ENCODE measurements at places on chromosomes 12 and 14. TPM values are rescaled to one million over a fixed set of nuclear protein-coding genes. Genes with fewer than 3 reads are reported as not detected.

- no peak overlapping the region for H3K27ac ChIP-seq
- no peaks in the 10 kb centered on the region for H3K36me3 ChIP-seq
- H3K4me3 ChIP-seq, result no peak overlapping the region
- no peaks in the 10 kb centered on the region for H3K27me3 ChIP-seq
- no peaks in the 10 kb centered on the region for H3K4me1 ChIP-seq
These were observed 118.7 kb downstream of the BEGAIN start for GRCh38 chr14:100468557-100468956.

DNA sequence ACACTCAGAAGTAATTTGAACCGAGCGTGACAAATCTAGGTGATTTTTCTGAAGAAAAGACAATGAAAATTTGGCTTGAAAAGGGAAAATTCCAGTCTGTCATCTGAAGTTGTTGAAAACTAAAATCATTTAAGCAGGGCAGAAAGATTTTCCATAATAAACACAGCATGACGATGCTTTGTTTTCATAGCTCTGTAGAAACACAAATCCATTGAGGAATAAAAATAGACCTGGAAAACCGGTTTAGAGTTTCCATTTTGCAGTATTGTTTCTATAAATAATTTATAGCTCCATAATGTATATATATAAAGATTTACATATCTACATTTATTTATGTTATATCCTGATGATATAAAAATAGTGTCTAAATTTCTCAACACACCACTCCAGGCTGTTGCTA lies 1918.5 kb upstream of the FLRT2 start:
- no peaks in the 10 kb centered on the region for H3K36me3 ChIP-seq
- H3K4me3 ChIP-seq, result no peak overlapping the region
- no peaks in the 10 kb centered on the region for H3K27me3 ChIP-seq

- DNase-seq, result no peak
- H3K4me1 ChIP-seq, result no peaks in the 10 kb centered on the region
- no peak overlapping the region for H3K4me3 ChIP-seq
- no peaks in the 10 kb centered on the region for H3K27me3 ChIP-seq
These were observed 56.6 kb downstream of the GPATCH2L start for GRCh38 chr14:76208340-76208739.

DNA sequence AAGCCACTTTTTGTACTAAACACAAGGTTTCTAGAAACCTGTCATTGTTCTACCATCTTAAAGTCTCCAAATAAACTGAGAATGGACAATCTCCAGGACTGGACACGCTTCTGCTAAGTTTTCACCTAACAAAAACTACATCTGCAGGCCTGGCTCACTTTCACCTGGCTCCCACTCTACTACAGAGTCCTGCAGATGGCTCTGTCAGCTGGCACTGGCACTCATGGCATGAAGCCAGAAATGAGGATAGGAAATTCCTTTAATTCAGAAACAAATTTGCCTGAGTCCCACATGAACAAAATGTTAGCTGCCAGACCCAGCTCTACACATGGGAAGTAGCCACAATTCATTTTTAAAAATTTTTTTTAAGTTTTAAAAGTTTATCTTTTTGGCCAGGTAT lies 42.1 kb downstream of the STXBP6 start:
- no peak overlapping the region for H3K27ac ChIP-seq
- no peaks in the 10 kb centered on the region for H3K36me3 ChIP-seq
- no peaks in the 10 kb centered on the region for H3K4me1 ChIP-seq
- H3K4me3 ChIP-seq, result no peak overlapping the region
- no peaks in the 10 kb centered on the region for H3K27me3 ChIP-seq
- no peak for DNase-seq

GRCh38 chr14:72178517-72178916 lies 246.3 kb downstream of the RGS6 start:
- H3K4me1 ChIP-seq, result no peaks in the 10 kb centered on the region
- no peak overlapping the region for H3K27ac ChIP-seq
- DNase-seq, result no peak
- no peaks in the 10 kb centered on the region for H3K36me3 ChIP-seq
- no peaks in the 10 kb centered on the region for H3K27me3 ChIP-seq
- no peak overlapping the region for H3K4me3 ChIP-seq

- no peaks in the 10 kb centered on the region for H3K27me3 ChIP-seq
- no peaks in the 10 kb centered on the region for H3K36me3 ChIP-seq
- H3K27ac ChIP-seq, result no peak overlapping the region
- H3K4me1 ChIP-seq, result no peaks in the 10 kb centered on the region
- no peak for DNase-seq
These were observed 7.4 kb upstream of the MYH7 start for GRCh38 chr14:23442721-23443356.

- no peak overlapping the region for H3K4me3 ChIP-seq
- DNase-seq, result no peak
- no peaks in the 10 kb centered on the region for H3K4me1 ChIP-seq
- H3K27ac ChIP-seq, result no peak overlapping the region
- H3K36me3 ChIP-seq, result no peaks in the 10 kb centered on the region
These were observed 15.1 kb downstream of the NAV3 start for GRCh38 chr12:77845831-77846230.

DNA sequence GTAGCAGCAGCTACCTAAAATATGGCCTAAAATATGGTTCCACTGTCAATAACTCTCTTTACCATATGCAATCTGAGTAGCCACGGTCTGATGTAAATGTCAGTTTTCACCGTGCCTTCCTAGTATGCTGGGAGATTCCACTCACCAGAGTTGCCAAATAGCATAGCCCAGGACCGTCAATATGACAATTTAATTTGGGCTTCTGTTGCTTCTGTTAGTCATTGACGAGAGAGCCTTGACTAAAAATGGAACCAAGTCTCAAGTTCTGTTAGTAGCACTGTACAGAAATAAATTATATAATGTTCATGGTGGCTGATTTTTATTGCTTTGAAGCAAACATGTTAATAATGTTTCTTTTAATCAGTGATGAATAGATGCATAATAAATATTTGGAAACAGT lies 348.4 kb downstream of the BCAT1 start:
- no peak overlapping the region for H3K4me3 ChIP-seq
- DNase-seq, result no peak
- H3K27ac ChIP-seq, result no peak overlapping the region

- H3K27ac ChIP-seq, result no peak overlapping the region
- H3K4me1 ChIP-seq, result no peaks in the 10 kb centered on the region
- H3K4me3 ChIP-seq, result no peak overlapping the region
- H3K36me3 ChIP-seq, result no peaks in the 10 kb centered on the region
- DNase-seq, result no peak
These were observed 91.8 kb downstream of the ITPK1 start for GRCh38 chr14:93023802-93024434.

- no peaks in the 10 kb centered on the region for H3K4me1 ChIP-seq
- H3K4me3 ChIP-seq, result no peak overlapping the region
- no peaks in the 10 kb centered on the region for H3K27me3 ChIP-seq
- H3K36me3 ChIP-seq, result no peaks in the 10 kb centered on the region
- no peak for DNase-seq
These were observed 140.0 kb downstream of the TMEM121 start for GRCh38 chr14:105666420-105666819.

GRCh38 chr12:24861766-24862540 lies 86.9 kb downstream of the BCAT1 start:
- no peak for DNase-seq
- H3K4me1 ChIP-seq, result no peaks in the 10 kb centered on the region
- no peak overlapping the region for H3K4me3 ChIP-seq
- H3K36me3 ChIP-seq, result no peaks in the 10 kb centered on the region

- H3K4me3 ChIP-seq, result no peak overlapping the region
- H3K27me3 ChIP-seq, result no peaks in the 10 kb centered on the region
- no peaks in the 10 kb centered on the region for H3K4me1 ChIP-seq
- no peaks in the 10 kb centered on the region for H3K36me3 ChIP-seq
- peak overlapping the region; percentile 55 for H3K27ac ChIP-seq
These were observed 1.5 kb upstream of the PPP1CC start for GRCh38 chr12:110744151-110744571.

DNA sequence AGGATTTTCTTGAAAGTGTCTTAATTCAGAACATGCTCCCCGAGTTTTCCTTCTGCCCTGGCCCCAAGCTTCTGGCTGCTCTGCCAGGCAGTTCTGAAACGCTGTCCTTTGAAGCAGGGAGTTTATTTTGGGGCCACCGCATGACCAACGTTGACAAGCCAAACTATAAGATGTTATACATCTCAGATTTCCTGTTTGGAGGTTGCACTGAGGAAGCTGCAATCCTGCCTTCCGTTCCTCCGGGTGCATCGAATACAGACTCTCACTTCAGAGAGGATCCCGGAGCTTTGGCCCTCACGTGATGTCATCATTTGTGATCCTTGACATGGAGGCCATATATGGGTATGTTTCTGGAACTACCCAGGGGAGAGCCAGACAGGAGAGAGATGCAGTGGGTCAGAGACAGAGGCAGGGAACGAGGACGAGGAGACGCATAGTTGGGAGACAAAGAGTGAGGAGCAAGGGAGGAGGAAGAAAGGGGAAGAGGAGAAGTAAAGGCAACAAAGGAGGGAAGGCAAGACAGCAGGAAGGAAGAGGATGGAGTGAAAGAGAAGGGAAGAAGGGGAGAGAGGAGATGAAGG lies at the start of gene ASB2:
TSS of gene ASB2 (minus strand) at position 94 of the 581 bp plus-strand sequence. CDS start 12,031 bp downstream, outside the sequence.
- no peak for DNase-seq
- no peaks in the 10 kb centered on the region for H3K27me3 ChIP-seq
- no peaks in the 10 kb centered on the region for H3K4me1 ChIP-seq
- no peaks in the 10 kb centered on the region for H3K36me3 ChIP-seq
- H3K27ac ChIP-seq, result no peak within 1 kb of the TSS
- no peak within 1 kb of the TSS for H3K4me3 ChIP-seq

GRCh38 chr12:9673404-9674225 lies 4.1 kb downstream of the CLEC2D start:
- no peaks in the 10 kb centered on the region for H3K4me1 ChIP-seq
- no peaks in the 10 kb centered on the region for H3K36me3 ChIP-seq
- no peaks in the 10 kb centered on the region for H3K27me3 ChIP-seq
- H3K27ac ChIP-seq, result no peak overlapping the region

- no peak overlapping the region for H3K4me3 ChIP-seq
- peaks cover 25% of the 10 kb centered on the region for H3K27me3 ChIP-seq
- H3K4me1 ChIP-seq, result no peaks in the 10 kb centered on the region
- no peak for DNase-seq
These were observed 2.1 kb downstream of the PRPH start for GRCh38 chr12:49296836-49297694.

- H3K36me3 ChIP-seq, result no peaks in the 10 kb centered on the region
- H3K4me1 ChIP-seq, result no peaks in the 10 kb centered on the region
- H3K4me3 ChIP-seq, result no peak overlapping the region
- no peak overlapping the region for H3K27ac ChIP-seq
- peak; percentile 35 for DNase-seq
These were observed 1.7 kb upstream of the KIF26A start for GRCh38 chr14:104136472-104137296.

- DNase-seq, result no peak
- H3K27ac ChIP-seq, result peak overlapping the region; percentile 81
- no peaks in the 10 kb centered on the region for H3K27me3 ChIP-seq
- H3K4me1 ChIP-seq, result no peaks in the 10 kb centered on the region
These were observed 271 bp downstream of the DNAI7 start for GRCh38 chr12:25194722-25195055.

- H3K27me3 ChIP-seq, result no peaks in the 10 kb centered on the region
- no peaks in the 10 kb centered on the region for H3K36me3 ChIP-seq
- no peak overlapping the region for H3K27ac ChIP-seq
- H3K4me1 ChIP-seq, result no peaks in the 10 kb centered on the region
- no peak overlapping the region for H3K4me3 ChIP-seq
These were observed 34.7 kb upstream of the NRXN3 start for GRCh38 chr14:78135450-78135891.

DNA sequence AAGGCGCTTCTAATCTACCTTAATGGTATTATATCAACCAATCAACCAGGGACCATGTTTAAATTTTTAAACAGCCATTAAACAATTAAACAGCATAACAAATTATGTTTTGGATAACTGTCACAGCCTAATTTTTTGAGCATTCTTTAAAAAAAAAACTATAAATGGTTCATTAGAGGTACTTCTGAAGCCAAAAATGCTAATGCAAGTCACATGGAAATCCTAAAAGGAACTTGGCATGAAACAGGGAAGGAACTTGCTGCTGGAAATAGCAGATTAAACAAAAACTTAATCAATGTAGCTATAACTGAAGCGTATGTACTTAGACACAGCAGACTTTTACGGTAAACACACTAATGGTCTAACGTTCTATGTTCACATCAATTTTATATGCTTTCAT lies 190.2 kb upstream of the BTG1 start:
- H3K4me3 ChIP-seq, result no peak overlapping the region
- H3K27ac ChIP-seq, result no peak overlapping the region
- H3K27me3 ChIP-seq, result no peaks in the 10 kb centered on the region
- no peaks in the 10 kb centered on the region for H3K4me1 ChIP-seq

DNA sequence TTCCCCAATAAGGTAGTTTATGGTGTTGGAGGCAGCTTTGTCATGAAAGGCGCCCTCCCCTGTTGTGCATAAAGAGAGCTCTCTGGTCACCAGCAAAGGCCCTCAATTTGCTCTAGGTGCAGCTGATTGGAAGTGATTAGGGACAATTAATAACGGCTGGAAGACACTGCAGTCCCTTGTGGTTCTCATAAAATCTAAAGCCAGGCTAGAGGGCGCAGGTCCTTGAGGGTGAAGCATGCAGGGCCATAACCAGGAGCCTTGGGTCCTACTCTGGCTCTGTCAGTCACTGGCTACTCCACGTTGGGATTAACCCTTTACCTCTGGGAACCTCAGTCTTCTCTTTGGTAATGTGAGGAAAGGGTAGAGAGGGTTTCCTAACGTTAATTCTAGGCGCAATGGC lies 1.9 kb downstream of the DAAM1 start:
- peak overlapping the region; percentile 1 for H3K27ac ChIP-seq
- no peak for DNase-seq
- peaks cover 1% of the 10 kb centered on the region for H3K4me1 ChIP-seq
- no peaks in the 10 kb centered on the region for H3K36me3 ChIP-seq
- no peaks in the 10 kb centered on the region for H3K27me3 ChIP-seq

- no peak for DNase-seq
- no peak overlapping the region for H3K4me3 ChIP-seq
- H3K36me3 ChIP-seq, result no peaks in the 10 kb centered on the region
- no peak overlapping the region for H3K27ac ChIP-seq
- H3K27me3 ChIP-seq, result no peaks in the 10 kb centered on the region
- no peaks in the 10 kb centered on the region for H3K4me1 ChIP-seq
These were observed 162.5 kb upstream of the PDE3A start for GRCh38 chr12:20205854-20206253.

GRCh38 chr12:42326541-42327226 lies 717 bp downstream of the PPHLN1 start:
- H3K27me3 ChIP-seq, result no peaks in the 10 kb centered on the region
- no peak for DNase-seq
- H3K4me3 ChIP-seq, result peak overlapping the region; percentile 60
- H3K27ac ChIP-seq, result peak overlapping the region; percentile 77

MLF2 gene
- total RNA-seq, result 137 TPM

DPF3 gene
- 5.7 TPM for total RNA-seq

KCNC2 gene
- total RNA-seq, result 0.02 TPM

ESPL1 gene
- 3.7 TPM for total RNA-seq

SPIC gene
- 7.1 TPM for total RNA-seq

GARIN6 gene
- not detected for total RNA-seq

COX8C gene
- total RNA-seq, result not detected

TCL1B gene
- not detected for total RNA-seq

PPP4R4 gene
- 1.5 TPM for total RNA-seq

CISTR gene
- total RNA-seq, result not detected

RBP5 gene
- total RNA-seq, result 239 TPM

KRT86 gene
- total RNA-seq, result not detected

CEP170B gene
- 13.2 TPM for total RNA-seq

OVCH1 gene
- not detected for total RNA-seq

LMO3 gene
- not detected for total RNA-seq

ARMH4 gene
- total RNA-seq, result 2.1 TPM

PCNX1 gene
- 28.7 TPM for total RNA-seq

PRKD1 gene
- total RNA-seq, result 5.1 TPM

LHX5 gene
- not detected for total RNA-seq

Data from right lobe of liver (tissue), 6 donors.